ENCODE measurements at places on chromosomes 11 and 22.

GRCh38 chr11:3877364-3878257, 22.1 kb downstream of the STIM1 start:
- H3K4me1 ChIP-seq = peaks cover 3% of the 10 kb centered on the region
- no peak overlapping the region for H3K4me3 ChIP-seq
- H3K36me3 ChIP-seq = no peaks in the 10 kb centered on the region
- no peak for DNase-seq

DNA sequence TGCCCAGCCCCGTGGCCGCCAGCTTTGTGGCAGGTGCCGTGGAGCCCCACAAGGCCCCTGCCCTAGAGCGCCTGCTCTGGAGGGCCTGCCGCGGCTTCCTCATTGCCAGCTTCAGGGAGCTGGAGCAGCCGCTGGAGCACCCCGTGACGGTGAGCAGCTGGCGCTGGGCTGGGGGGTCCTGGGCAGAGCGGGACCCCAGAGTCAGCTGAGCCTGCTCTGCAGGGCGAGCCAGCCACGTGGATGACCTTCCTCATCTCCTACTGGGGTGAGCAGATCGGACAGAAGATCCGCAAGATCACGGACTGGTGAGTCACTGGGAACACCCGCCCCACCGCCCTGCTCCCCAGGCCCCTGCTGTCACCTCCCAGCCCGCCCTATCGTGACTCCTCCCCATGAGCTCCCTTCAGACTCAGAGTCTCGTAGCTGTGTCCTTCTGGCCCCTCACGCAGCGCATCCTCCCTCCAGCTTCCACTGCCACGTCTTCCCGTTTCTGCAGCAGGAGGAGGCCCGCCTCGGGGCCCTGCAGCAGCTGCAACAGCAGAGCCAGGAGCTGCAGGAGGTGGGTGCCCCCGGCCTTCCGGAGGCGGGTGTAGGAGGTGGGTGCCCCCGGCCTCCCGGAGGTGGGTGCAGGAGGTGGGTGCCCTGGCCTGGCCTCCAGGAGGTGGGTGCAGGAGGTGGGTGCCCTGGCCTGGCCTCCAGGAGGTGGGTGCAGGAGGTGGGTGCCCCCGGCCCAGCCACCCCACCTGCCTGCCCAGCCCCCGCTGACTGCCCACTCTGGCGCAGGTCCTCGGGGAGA, 4.7 kb downstream of the TCIRG1 start:
- DNase-seq = no peak
- peaks cover 34% of the 10 kb centered on the region for H3K4me1 ChIP-seq
- H3K4me3 ChIP-seq = no peak overlapping the region
- H3K36me3 ChIP-seq = peaks cover 42% of the 10 kb centered on the region
- H3K27me3 ChIP-seq = peaks cover 8% of the 10 kb centered on the region

GRCh38 chr22:20194681-20195593, 44.1 kb upstream of the CCDC188 start:
- H3K4me1 ChIP-seq = peaks cover 20% of the 10 kb centered on the region
- no peak overlapping the region for H3K4me3 ChIP-seq
- H3K36me3 ChIP-seq = no peaks in the 10 kb centered on the region
- no peaks in the 10 kb centered on the region for H3K27me3 ChIP-seq
- no peak for DNase-seq

DNA sequence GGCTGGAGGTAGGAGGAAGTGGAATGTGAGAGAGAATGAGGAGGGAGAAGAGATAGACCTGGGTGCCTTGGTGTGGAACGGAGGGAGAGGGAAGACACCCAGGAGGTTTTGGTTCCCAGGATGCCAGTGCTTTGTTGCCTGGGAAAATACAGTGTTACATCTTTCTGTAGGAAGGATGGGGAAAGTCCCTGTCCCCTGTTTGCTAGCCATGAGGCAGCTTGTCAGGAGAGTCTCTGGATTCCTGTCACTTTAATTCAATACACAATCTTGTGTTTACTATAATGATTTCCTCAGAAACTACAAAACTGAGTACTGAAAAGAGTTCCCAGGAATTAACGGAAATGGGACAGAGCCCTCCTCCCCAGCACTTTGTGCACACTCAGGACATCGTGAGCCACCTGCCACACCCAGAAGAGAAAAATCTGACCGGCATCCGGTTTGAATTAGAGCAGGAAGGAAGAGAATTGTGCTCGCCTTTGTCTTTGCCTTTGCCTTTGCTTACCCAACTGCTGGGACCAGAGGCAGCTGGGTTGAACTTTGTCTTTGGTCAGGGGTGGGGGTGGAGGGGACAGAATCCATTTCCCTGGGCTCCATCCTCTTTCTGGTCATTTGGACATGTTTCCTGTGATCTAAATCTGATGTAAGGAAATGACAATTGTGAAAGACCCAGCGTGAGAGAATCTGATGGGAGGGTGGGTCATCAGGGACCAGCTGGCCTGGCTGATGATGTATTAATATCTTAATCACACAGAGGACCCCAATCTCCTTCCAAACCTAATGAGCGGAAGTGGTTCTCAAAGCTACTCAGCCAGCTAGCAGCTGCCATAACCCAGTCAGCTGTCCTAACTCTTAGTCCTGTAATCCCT, 1.3 kb upstream of the LIMK2 start:
- DNase-seq = no peak
- no peak overlapping the region for H3K4me3 ChIP-seq
- H3K4me1 ChIP-seq = peaks cover 20% of the 10 kb centered on the region
- H3K27ac ChIP-seq = no peak overlapping the region

DNA sequence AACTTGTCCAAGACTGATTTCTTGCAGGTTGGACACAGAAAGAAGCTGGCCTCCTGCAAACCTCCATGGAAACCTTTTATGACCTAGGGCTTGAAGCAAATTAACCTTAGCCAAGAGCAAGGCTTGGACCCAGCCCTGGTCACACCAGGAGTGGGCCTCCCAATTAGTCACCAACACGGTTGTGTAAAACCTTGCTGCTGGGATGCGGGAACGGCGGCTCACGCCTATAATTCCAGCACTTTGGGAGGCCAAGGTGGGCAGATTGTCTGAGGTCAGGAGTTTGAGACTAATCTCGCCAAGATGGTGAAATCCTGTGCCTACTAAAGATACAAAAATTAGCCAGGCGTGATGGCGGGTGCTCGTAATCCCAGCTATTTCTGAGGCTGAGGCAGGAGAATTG, 419.9 kb downstream of the AASDHPPT start:
- H3K27ac ChIP-seq = no peak overlapping the region
- no peak for DNase-seq
- no peaks in the 10 kb centered on the region for H3K27me3 ChIP-seq
- no peaks in the 10 kb centered on the region for H3K4me1 ChIP-seq
- H3K4me3 ChIP-seq = no peak overlapping the region
- H3K36me3 ChIP-seq = no peaks in the 10 kb centered on the region

DNA sequence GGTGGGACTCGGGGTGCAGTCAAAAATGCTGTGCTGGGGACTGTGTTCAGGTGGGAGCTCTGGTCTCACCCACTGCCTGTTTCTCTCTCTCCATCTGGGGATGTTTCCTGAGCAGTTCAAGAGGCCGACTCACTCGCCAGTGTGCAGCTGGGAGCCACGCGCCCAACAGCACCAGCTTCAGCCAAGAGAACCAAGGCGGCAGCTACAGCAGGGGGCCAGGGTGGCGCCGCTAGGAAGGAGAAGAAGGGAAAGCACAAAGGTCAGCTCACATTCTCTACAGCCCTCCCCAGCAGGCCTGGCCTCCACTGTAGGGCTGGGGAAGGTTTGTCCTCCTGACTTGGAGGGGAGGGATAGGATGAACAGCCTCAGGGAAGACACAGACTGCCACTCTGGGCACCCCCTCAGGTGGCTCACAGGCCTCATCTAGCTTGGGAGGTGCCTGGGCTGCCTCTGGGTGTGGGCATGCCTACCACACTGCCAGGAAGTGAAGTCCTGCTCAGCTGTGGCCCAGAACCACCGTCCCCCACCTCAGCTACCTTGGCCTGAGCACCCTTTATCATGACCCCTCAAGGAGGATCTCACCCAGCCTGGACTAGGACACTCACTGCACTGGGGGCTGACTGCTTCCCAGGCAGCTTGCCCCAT, 13.0 kb downstream of the TUB start:
- H3K36me3 ChIP-seq = peaks cover 80% of the 10 kb centered on the region
- no peak for DNase-seq
- no peak overlapping the region for H3K4me3 ChIP-seq
- H3K27me3 ChIP-seq = no peaks in the 10 kb centered on the region

- no peak overlapping the region for H3K27ac ChIP-seq
- no peaks in the 10 kb centered on the region for H3K36me3 ChIP-seq
- no peaks in the 10 kb centered on the region for H3K27me3 ChIP-seq
- no peaks in the 10 kb centered on the region for H3K4me1 ChIP-seq
- H3K4me3 ChIP-seq = no peak overlapping the region
Observed at GRCh38 chr11:105137286-105137685, 2.3 kb downstream of the CARD18 start.

DNA sequence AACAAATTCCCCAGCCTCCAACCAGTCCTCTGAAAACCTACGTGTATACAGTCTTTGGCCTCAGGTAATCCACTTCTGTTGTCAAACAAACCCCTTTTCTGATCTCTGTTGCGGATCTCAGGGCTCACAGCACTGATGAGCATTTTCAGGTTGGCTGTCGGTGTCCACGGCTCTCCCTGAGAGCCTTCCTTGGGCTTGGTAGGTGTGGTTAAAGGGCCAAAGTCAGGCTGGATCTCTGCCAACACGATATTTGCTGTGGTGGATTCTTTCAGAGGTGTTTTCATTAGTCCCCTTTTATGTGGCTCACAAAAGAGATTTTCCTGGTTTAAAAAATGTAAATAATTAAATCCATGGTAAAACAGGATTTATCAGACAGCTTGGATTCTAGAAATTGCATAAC, 2.9 kb downstream of the E2F8 start:
- peaks cover 21% of the 10 kb centered on the region for H3K4me1 ChIP-seq
- H3K27me3 ChIP-seq = peaks cover 28% of the 10 kb centered on the region
- no peaks in the 10 kb centered on the region for H3K36me3 ChIP-seq
- H3K4me3 ChIP-seq = no peak overlapping the region
- H3K27ac ChIP-seq = no peak overlapping the region
- no peak for DNase-seq

- DNase-seq = no peak
- H3K27ac ChIP-seq = peak overlapping the region; percentile 96
- peaks cover 2% of the 10 kb centered on the region for H3K36me3 ChIP-seq
- H3K4me3 ChIP-seq = peak overlapping the region; percentile 92
Observed at GRCh38 chr11:117328375-117329010, 839 bp downstream of the CEP164 start.

- H3K4me3 ChIP-seq = peak overlapping the region; percentile 68
- H3K4me1 ChIP-seq = peaks cover 9% of the 10 kb centered on the region
- no peaks in the 10 kb centered on the region for H3K36me3 ChIP-seq
- H3K27ac ChIP-seq = no peak overlapping the region
Observed at GRCh38 chr11:6925636-6926207, 504 bp upstream of the ZNF215 start.
